Stimulated activated naive CD4-positive, alpha-beta T cell (primary cell): ENCODE measurements at places on chromosomes 2 and 18.

DNA sequence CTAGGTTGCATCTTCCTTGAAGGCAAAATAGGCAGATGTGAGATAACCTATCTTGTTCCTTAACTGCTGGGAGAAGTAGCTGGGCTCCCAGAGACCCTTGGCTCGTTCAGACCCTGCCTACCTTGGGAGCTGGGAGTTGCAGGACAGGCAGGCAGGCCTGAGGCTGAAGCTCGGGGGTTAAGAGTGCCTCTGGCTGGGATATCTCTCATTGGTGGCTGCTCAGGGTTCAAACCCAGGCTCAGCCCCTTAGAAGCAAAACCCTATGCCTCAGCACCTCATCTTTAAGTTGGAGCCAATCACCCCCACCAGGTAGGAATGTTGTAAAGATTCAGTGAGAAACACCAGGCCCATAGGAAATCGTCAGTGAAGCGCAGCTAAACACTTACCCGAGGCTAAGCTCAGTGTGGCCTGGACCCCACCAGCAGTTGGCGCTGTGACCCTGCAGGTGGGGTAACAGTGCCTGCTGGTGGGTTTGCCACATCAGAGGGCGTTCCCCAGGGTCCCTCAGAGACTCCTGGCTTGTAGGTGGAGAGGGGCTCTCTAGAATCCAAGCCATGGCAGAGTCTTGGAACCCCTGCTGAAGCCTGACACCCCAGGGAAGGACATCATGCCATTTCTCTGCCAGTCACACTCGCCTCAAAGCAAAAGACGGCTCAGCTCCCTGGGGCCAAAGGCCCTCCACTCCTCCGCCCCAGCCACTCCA, 54.6 kb upstream of the GPR17 start:
- DNase-seq: peak; percentile 64

DNA sequence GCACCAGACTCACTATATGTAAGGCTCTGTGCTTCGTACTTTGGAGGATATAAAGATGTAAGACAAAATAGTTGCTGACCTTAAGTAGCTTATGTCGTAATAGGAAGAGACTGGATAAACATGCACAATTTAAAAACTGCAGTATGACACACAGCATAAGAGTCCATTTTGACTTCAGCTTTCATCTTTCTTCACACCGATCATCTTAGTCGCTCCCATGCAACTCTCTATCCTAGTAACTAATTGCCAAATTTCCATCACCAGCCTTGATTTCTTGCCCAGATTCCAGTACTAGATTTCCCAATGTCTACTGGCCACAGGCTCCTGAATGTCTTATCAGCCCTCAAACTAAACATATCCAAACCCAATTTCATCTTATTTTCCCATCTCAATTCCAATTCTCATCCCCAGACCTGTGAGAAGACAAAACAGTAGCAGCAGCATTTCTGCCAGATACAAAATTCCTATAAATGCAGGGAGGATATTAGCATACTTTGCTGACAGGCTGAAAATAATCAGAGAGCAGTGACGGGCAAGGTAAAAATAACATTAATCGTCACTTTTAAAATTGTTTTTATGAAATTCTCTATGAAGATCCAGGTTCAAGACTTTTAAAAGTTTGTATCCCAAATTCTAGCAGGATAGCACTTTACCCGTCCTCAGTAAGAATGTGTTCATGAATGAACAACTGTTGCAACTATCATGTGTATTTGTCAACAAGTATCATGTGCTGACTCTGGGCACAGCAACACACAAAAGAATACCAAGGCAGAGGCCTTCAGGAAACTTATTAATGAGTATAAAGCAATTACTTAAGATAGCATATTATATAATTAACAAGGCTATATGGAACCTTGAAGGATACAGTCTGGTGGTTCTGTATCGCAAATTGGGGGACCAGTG, 42.2 kb downstream of the KIDINS220 start:
- no peak for DNase-seq

- no peak for DNase-seq
Observed at GRCh38 chr2:527581-527980, 149.6 kb downstream of the TMEM18 start.

DNA sequence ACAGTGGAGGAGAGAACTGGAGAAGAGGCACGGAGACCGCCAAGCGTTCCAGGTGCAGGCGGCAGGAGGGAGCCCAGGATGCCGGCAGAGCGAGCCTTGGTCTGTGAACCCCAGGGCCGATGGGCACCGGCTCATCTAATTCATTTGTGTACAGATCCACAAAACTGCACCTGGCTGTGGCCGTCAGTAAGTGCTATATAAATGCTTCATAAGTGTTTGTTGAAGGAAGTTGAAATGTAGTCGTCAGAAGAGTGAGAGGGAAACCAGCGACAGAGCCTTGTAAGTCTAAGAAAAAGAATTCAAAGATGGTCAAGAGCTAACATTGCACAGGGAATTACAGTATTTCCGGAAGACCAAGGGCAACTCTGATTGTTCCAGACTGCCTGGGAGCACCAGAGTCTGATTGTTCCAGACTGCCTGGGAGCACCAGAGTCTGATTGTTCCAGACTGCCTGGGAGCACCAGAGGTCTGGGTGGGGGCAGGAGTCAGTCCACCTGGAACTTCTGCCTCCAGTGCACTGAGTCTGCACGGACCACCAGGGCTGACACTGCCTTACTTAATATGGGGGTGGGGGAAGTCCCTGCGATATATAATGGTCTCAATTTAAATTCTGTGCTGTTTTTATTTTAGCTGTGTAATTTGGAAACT, 112.3 kb downstream of the BCL2 start:
- no peak for DNase-seq

DNA sequence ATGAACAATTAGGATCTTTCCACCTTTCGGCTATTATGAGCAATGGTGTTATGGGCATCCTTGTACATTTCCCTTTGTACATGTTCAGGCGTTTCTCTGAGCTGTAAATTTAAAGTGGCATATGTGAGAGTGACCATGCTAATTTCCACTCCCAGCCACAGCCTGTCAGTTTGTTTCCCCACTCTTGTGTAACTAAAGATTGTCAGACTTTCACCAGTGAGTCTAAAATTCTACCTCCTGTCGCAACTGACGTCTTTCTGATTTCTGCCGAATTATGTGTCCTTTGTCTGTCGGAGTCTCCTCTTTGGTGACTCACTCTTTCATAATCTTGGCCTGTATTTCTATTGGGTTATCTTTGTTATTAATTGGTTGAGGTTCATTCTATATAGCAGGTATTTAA, 50.7 kb downstream of the TRAPPC12 start:
- DNase-seq: no peak

DNA sequence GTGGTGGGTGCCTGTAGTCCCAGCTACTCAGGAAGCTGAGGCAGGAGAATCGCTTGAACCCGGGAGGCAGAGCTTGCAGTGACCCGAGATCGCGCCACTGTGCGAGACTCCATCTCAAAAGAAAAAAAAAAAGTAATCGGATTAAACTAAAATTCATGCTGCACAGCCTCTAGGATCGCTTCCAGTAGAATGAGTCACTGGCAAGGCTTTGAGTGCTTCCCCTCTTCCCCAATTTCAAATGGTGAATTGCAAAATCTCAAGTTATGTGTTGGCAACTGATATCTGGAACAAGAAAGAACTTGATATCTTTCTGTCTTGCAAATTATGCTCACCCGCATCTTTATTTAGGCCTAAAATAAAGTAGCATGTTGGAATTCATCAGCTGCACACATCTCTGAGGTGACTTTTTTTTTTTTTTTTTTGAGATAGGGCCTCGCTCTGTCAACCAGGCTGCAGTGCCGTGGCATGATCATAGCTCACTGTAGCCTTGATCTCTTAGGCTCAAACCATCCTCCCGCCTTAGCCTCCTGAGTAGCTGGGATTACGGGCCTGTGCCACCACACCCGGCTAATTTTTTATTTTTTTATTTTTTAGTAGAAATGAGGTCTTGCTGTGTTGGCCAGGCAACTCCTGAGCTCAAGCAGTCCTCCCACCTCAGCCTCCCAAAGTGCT, 12.7 kb downstream of the TTC39C start:
- DNase-seq: no peak

DNA sequence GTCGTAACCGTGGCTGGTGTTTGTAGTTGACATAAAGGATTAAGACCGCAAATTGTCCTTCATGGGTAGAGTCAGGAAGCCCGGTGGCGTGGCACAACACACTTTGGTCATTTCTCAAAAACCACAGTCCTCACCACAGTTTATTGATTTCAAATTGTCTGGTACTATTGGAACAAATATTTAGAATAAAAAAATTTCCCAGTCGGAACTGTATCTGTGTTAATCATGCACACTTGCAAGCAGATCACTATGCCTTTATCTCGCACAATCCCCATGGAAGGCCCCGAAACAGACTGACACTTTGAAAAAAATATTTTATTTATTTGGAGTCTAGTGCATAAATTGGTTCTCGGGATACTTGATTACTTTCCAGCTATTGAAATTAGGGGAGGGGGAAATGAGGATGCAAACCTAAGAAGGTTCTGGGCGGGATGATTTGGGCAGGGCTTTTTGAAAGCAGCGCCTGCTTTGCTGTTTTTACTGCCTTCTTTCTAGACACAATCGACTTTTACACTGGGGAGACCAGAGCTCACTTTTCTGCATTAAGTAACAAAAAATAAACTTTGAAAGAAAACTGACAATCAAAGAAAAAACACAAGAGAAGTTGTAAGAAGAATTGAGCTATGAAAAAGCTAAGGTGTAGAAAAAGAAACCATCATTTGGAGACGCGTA, 15.4 kb upstream of the HOXD1 start:
- no peak for DNase-seq

DNA sequence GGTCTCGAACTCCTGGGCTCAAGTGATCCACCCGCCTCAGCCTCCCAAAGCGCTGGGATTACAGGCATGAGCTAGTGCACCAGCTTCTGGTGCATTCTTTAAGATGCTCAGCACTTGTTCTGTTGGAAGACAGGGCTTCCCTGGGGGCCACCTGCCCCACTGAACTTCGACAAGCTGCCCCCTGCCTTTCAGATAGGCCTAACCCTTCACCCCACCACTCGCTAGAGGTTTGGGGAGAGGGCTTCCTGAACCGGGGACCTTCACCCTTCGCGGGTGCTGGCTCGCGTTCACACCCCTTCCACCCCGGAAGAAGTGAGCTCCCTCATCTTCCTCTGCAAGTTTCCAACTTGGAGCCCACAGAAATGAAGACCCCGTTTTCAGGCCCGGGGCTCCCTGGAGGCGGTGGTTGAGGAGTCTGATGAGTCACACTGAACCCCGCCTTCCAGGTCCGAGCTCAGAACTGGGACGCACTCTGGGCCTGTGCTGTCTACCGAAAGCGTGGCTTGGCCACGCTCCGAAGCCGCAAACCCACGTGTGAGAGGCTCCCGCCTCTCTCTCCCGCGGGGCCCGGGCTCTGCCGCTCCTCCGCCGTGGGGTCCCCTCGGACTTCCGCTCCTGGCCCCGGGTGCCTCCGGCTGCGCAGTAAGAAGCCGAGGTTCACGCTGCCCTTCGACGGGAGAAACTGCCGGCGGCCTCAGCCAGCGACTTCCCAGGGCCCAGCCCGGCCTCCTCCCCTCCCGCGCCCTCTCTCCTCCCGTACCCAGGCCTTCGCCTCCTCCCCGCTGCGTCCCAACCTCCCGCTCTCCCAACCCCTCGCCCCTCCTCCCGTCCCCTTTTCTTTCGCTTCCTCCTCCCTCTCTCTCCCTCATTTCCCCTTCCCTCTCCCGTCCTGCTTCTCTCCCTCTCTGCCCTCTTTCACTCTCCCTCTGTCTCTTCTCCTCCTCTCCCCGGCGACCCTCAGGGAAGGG, 47.5 kb upstream of the SP3 start:
- DNase-seq: no peak

- DNase-seq: no peak
Observed at GRCh38 chr2:1742681-1743395, 1.5 kb downstream of the PXDN start.

GRCh38 chr18:48803518-48803917, 147.2 kb downstream of the SMAD7 start:
- DNase-seq: no peak

GRCh38 chr2:217929757-217930707, 72.8 kb downstream of the TNS1 start:
- no peak for DNase-seq

- DNase-seq: no peak
Observed at GRCh38 chr2:28252311-28252710, 140.3 kb upstream of the FOSL2 start.

DNA sequence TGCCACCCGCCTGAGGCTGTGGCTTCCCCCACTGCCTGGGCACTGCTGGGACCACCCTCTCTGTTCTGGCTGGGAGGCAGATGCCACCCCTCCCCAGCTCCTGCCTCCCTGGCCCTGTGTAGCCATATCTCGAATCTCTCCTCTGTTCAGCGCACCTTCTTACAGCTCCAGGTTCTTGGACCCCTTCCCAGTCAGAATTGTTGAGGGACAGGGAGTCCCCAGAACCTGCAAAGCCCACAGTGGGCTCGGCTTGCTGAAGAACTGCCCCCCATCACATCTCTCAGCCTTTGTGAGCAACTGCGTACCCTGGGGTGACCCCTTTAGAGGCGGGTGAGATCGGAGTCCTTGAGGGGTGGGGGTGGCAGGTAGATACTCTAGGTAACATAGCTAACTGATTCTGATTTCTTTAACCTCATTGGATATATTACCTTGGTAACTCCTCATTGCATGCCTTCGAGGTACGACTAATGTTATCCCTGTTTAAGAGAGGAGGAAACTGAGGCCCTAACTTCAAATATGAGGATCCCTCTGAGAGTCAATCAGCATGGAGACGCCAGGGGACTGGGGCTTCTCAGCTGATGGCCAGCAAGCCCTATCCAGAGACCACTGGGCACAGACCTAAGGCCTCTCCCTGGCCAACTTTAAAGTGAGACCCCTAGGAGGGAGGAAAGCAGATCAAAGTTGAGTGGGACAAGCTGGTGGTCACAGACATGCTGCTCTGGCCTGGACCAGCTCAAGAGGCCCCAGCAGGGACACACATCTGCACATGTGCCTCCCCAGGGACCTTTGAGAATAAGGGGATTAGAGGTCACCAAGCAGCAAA, 101.3 kb downstream of the CAPN13 start:
- DNase-seq: no peak

- no peak for DNase-seq
Observed at GRCh38 chr18:26405190-26405801, 143.1 kb downstream of the KCTD1 start.

- DNase-seq: no peak
Observed at GRCh38 chr2:229996320-229996719, 72.4 kb downstream of the SLC16A14 start.

DNA sequence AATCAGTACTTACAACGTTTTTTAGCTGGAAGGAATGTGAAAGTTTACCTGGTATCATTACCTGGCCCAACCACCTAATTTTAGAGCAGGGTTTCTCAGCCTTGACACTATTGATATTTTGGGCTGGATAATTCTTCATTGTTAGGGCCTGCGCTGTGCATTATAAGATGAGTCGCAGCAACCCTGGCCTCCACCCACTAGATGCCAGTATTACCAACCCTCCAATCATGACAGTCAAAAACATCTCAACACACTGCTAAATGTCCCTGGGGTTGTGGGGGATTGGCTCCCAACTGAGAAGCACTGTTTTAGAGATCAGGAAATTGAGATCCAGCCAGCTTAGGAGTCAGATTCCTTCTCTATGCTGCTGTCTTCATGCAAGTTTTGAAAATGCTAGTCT, 265.3 kb upstream of the TCF4 start:
- no peak for DNase-seq
